Cardiac muscle cell (in vitro differentiated cells and primary cell): ENCODE measurements at places on chromosomes 6 and 20.

GRCh38 chr6:5492356-5492755 is 231.0 kb downstream of the FARS2 start:
- no peak for DNase-seq

- DNase-seq = no peak
Measured at GRCh38 chr6:163627274-163628062, 212.9 kb downstream of the QKI start.

DNA sequence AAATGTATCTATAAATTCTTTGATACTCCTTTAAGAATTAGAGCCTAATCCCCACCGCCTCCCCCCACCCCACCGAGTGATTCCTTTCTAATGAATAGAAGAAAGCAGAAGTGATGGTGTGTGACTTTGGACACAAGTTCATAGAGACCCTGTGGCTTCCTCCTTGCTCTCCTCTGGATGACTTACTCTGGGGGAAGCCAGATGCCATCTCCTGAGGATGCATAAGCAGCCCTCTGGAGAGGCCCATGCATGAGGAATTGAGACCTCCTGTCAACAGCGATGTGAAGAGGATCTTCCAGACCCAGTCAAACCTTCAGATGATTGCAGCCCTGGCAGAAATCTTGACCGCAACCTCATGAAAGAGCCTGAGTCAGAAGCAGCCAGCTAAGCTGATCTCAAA is 21.1 kb downstream of the AHCY start:
- no peak for DNase-seq

DNA sequence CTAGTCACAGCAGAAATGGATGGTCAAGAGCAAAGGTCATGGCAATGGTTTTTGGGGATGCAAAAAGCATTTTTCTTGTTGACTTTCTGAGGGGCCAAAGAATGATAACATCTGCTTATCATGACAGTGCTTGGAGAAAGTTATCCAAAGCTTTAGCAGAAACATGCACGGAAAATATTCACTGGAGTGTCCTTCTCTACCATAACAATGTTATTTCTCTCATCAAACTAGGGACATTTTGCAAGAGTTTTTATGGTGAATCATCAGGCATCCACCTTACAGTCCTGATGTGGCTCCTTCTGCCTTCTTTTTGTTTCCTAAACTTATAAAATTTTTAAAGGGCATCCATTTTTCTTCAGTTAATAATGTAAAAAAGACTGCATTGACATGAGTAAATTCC is 302.3 kb downstream of the HIVEP2 start:
- DNase-seq = no peak

DNA sequence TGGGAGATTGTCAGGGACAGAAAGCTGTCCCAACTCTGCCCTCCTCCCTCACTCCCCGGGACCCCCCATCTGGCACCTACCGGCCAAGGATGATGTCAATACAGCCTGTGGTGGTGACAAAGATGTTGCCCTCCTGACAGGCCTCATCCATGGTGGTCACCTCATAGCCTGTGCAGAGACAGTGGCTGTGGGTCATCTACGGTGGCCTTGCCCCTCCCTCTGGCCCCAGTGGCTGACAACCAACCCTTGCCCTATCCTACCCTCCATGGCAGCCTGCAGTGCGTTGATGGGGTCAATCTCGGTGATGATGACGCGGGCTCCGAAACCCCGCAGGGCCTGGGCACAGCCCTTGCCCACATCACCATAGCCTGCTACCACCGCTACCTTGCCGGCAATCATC is 12.7 kb downstream of the AHCY start:
- no peak for DNase-seq

- DNase-seq = no peak
Measured at GRCh38 chr6:81237226-81237625, 515.3 kb downstream of the TENT5A start.

GRCh38 chr6:40323881-40324634 is 263.1 kb downstream of the LRFN2 start:
- no peak for DNase-seq

DNA sequence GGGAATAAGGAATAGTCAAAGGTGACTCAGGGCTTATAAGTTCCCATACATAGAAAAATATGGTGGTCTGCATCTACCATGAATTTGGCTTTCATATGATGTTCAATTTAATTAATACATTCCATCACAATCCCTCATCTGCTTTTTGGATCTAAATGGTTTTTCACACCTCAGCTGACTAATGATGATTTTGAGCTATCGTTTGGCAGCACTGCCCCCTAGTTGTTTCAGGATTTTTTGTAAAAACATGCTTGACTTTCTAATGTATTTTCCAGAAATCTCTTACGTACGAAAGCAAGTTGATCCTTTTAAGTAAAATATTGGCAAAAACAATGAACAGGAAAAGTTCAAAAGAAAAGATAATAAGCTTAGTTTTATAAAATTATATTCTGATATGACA is 408.6 kb upstream of the ADGRB3 start:
- DNase-seq = peak; percentile 23

DNA sequence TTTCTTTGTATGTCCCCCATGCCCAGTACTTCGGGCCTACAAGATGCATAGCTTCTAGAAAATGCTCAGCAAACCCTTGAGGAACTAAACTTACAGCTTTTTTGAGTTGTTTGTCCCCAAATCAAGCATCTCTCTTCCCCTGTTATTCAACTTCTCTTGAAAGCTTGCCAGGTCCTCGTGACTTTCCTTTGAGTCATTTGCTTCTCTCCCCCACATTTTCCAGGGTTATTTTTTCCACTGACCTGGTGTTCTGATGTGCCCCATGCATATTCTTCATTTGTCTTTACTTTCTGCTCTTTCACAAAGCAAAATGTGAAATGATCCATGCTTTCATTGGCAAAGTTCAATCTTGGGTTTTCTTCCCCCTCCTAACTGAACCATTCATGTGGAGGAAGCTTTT is 204.8 kb downstream of the TFAP2A start:
- DNase-seq = peak; percentile 2

DNA sequence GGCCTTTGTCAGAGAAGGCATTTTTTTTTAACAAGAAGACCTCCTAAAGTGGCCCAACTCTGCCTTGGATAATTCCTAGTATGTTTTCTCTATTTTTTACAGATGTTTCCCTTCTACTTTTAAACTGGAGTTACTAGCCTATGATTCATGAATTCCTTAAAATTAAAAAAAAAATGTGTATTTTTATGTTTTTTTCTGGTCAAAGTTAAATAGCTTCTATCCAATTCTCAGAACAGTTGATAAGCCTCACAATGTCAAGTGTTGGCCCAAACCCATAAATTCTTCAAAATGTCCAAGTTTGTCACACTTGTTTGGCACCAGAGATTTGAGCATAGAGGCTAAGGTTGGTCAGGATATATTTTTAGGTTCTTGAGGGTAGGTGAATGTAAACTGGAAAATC is 64.0 kb downstream of the JAG1 start:
- no peak for DNase-seq

GRCh38 chr6:20399518-20399917 is 2.2 kb upstream of the E2F3 start:
- DNase-seq = no peak

- peak; percentile 29 for DNase-seq
Measured at GRCh38 chr6:97240222-97240621, 42.8 kb downstream of the MMS22L start.

- DNase-seq = peak; percentile 94
Measured at GRCh38 chr6:7617801-7618764, 28.1 kb downstream of the SNRNP48 start.

- DNase-seq = no peak
Measured at GRCh38 chr20:5586720-5587119, 163.5 kb upstream of the SHLD1 start.

DNA sequence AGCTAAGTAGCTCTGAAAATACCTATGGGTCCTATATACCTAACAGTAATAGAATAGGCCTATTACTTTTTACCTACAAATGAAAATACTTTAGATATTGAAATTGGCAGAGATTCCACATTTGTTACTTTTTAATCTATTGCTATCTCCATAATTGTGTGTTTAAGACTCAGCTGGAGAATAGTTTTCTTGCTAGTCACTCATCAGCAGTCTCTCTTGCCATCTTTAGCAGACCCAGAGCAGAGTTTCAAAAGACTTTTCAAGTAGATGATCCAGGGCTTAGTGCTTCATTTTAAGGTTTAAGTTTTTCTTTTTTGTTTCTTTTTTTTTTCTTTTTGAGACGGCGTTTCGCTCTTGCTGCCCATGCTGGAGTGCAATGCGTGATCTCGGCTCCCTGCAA is 12.9 kb downstream of the ANKS1A start:
- DNase-seq = no peak

DNA sequence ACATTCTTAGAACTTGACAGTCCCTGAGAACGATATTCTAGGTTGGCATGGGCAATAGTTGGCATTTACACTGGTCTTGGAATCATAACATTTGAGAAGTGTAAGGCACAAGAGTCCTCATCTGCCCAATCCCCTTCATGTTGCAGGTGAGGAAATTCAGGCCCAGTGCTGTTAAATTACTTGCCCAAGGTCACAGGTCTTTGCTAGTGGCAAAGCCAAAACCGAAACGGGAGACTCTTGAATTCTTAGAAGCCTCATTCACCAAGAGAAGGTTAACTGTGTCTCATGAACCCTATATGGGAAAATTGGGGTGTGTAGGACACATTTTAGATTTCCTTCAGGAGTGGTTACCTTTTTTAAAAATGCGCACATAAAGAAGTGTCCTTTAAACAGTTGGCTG is 7.2 kb downstream of the E2F3 start:
- no peak for DNase-seq
